Stimulated activated CD8-positive, alpha-beta memory T cell treated with anti-CD3 and anti-CD28 coated beads, Interleukin-2, amount 100 ng/mL, for 1 hour (primary cell): ENCODE measurements at places on chromosomes 4 and X.

- no peak for DNase-seq
These were observed 6.2 kb downstream of the CSF2RA start for GRCh38 chrX:1274786-1275185.

- no peak for DNase-seq
These were observed 22.2 kb downstream of the GPAT3 start for GRCh38 chr4:83558059-83558653.

GRCh38 chr4:113397114-113397701 is 347.8 kb downstream of the ANK2 start:
- DNase-seq = no peak

- no peak for DNase-seq
These were observed 85.9 kb downstream of the RNF150 start for GRCh38 chr4:141047228-141047884.

DNA sequence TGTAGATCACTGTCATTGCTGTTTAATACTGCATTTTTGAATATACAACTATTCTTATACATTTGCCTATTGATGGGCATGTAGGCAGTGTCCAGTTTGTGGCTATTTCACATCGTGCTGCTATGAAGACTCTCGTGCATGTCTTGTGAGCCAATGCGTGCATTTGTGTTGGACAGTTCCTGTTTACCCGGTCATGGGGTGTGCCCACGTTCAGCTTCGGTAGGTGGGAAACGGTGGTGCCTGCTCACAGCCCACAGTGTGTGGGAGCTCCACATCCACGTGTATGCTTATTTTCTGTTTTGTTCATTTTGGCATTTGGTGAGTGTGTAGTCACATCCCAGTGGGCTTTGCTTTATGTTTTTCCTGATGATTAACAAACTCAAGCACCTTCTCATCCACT is 19.7 kb upstream of the RNF212 start:
- no peak for DNase-seq

GRCh38 chr4:120198411-120198810 is 131.8 kb upstream of the MAD2L1 start:
- DNase-seq = no peak

DNA sequence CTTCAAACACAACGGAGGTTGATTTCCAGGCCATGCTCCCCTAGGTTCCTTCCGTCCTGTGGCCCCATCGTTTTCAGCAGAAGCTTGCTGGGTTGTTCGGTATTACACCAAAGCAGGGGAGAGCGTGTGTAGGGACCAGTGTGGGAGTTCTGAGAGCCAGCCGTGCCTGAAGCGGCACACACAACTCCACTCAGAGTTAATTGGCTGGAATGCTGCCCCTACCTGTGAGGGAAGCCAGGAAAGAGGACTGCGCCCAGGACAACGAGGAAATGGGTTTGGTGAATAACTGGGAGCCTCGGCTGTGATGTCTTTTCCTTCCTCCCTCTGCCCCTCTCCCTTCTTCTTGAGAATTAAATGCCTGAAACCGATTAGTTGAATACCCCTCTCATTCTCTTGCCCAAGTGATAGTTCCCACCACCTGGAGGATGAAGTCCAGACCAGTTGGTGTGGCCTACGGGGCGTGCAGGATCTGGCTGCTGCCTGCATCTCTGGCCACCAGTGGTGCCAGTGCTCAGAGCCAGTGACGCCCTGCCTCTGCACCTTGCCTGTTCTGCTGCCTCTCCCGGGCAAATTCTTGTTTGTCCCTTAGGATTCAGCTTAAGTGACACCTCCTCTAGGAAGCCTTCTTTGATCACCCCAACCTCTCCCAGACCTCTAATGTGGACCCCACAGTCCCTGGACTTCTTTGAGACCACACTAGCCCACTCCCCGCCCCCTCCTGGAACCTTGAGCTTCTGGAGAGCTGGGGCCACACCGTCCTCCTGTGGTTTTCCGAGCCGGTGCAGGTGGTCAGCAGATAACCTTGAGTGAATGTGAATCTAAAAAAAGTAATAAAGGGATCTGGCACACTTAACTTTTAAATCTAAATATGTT is 33.6 kb downstream of the TBC1D14 start:
- no peak for DNase-seq

DNA sequence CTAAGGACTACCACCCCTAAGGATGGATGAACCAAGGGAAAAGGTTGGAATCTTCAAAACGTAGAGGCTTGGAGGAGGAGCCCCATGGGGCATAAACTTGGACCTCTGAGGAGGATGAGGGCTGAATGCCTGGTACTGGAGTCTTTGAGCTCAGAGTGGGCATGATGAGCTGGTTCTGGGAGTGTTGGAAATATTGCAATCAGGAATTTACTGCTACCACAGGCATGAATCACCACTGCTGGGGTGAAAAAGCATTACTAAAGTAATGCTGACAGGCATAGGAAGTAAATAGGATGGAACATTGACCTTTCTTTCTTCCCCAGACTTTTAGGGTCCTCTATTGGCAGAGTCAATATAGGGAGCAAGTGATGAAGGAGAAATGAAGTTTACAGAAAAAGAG is 105.8 kb upstream of the RPS6KA3 start:
- no peak for DNase-seq
